ENCODE measurements at places on chromosomes 7 and 10.

GRCh38 chr7:21938463-21938862 is 7.2 kb downstream of the CDCA7L start:
- no peak for DNase-seq

DNA sequence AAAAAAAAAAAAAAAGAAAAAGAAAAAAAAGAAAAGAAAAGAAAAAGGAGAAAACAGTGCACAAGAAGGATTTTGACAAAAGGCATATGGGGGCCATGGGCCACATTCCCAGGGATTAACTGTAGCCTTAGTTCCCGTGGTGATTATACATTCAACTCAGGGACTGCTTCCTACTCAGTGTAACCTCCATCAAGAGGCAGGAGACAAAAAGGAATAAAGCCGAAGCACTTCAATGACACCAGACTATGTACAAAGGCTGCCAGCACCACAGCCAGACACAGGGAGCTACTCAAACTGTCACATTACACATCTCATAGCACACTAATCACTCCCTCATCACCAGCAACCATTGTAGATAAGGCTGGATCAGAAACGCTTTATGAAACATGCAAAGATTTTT is 5.1 kb upstream of the PMPCB start:
- no peak for DNase-seq

GRCh38 chr10:91517394-91517793 is 107.2 kb downstream of the HECTD2 start:
- no peak for DNase-seq

DNA sequence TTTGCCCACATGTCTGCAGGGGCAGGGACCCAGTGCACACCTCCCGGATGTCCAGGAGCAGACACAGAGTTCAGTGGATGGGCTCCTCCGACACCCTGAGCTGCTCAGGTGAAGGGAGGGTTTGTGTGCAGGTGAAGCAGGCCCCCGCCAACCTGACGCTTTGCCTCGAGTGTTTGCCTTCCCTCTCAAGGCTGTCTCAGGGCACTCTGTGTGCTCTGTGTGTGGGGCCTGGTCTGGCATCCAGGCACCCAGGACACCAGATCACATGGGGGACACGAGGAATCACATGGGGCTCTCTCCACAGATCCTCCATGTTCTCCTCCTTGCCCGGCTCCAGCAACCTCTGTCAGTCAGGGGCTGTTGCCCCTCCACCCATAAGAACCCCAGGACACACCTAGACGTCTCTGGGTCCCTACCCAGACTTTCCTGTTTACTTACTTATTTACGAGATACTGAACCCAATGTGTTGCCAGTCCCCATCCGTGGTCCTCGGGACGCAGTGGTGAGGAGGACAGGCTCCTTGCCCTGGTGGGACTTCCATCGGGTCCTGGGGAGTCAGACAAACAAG is 99.5 kb downstream of the HTR5A start:
- no peak for DNase-seq

- no peak for DNase-seq
These were observed 1.7 kb downstream of the ELFN1 start for GRCh38 chr7:1671594-1672451.

GRCh38 chr10:31490858-31491504 is 172.0 kb downstream of the ZEB1 start:
- peak; percentile 4 for DNase-seq

DNA sequence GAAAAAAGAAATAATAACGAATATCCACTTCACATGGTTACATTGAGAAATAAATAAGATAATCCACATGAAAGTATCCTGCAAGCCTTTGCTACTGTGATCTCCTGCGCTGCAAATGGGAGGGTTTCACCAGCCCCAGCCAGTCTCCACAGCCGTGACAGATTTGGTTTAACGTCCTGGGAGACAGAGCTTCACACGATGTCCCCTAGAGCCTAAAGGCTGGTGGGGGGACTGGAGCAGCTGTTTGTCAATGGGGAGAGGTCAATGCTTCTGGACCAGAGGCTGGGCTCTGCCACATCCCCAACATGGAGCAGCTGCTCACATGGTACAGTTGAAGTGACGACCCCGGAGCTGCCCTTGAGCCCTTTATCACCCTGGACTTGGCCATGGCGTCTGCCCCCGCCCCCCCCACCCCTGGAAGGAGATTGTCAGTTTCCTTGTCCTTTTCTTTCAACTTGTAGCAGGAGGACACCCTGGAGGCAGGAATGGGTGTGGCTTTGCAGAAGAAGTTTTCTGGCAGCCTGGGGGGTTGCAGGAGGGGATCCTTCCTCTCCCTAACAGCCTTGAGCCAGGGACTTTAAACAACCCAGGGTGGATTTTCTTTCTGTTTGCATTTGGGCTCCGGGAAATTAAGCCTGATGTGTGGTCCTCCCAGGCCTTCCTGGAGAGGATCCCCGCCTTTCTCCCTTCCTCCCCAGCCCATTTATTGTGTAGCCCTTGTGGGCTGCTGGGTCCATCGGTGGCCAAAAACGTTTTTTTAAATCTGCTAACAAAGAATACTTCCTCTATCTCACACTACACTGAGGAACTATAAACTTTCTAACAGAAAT is 37.0 kb upstream of the MXI1 start:
- DNase-seq: no peak

- DNase-seq: no peak
These were observed 105.6 kb downstream of the BUB3 start for GRCh38 chr10:123259791-123260190.

DNA sequence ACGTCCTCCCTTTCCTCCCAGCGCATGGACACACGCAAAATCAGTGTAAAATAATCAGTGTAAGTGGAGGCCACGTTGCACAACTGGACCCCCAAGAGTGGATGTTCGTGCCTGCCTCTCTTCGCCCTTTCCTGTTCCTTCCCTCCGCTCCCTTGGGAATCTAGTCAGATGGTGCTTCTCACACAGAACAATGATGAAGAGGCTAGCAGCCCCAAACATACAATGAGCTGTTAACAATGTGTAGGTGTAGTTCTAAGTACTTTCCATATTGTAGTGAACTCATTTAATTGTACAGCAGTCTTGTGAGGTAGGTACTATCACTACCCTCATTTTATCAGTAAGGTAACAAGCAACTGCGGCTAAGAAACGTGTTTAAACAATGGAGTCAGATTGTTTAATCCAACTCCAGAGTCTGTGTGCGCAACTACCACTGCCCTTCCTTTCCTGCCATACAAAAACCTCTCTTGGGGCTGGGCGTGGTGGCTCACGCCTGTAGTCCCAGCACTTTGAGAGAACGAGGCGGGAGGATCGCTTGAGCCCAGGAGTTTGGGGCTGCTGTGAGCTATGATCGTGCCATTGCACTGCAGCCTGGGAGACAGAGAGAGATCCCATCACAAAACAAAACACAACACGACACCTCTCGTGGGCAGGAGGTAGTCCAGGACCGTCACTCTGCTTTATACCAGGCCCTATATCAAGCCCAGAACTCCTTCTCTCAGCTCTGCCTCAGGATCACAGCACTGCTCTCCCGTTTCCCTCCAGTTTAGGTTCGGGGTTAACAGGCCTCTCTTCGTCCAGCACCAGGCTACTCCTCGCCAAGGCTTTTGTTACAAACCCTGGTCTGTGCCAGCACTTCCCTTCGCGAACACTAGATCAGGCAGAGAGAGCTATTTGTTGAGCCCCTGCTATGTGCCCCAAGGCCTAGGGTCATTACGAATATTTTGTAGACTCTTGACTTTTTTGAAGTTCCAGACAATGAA is 1.1 kb downstream of the FKBP9 start:
- DNase-seq: no peak

DNA sequence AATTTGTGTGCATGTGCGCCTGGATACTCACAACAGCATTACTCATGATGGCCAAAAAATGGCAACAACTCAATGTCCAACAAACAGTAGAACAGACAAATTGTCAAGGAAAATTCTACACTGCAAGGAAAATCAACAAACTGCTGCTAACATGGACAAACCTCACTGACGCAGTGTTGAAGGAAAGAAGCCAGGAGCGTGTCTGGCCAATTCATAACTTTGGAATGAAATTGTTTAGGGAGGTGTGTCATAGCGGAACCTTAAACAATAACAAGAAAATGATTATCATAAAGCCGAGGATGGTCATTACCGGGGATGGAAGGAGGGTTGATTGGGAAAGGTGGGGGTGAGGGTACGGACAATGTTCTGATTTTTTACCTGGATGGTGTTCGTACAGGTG is 29.1 kb downstream of the ALOX5 start:
- no peak for DNase-seq

GRCh38 chr10:6692856-6693255 is 112.8 kb upstream of the PRKCQ start:
- DNase-seq: no peak

DNA sequence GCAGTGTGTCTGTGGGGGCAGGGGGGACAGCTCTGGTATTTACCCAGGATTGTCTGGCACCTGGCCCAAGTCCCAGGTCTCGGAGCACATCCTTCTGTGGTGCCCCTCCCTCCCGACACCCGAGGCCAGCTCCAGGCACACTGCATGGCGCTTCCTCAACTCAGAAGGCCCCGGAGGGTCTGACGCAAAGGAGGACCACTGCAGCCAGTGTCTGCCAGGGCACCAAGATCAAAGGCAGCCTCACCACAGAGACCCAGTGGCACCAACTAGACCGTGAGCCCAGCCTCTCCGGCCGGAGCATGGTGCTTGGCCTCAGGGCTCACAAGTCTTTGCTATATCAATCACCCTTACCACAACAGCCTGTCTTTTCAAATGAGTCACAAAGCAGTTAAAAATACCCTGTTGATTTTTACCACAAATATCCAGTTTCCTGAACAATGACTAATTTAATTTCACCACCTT is 99.3 kb upstream of the DDC start:
- no peak for DNase-seq

DNA sequence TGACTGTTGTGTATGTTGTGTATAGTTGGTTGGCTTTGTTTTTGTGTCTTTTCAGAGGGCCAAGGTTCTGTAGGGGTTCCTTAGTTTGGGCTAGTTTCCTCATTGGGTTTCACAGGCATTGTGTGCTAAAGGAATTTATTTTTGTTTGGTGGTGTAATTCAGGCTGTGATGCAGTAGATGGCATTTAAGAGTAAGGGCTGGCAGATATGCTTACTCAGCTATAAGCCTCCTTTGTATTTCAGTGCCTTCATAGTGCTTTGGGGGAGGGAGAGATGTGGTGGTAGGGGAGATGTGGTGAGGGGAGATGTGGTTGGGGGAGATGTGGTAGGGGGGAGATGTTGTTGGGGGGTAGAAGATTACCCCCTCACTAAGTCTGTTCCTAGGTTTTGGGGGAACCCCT is 91.7 kb downstream of the SLC25A40 start:
- no peak for DNase-seq

GRCh38 chr7:94149789-94150545 is 145.8 kb upstream of the BET1 start:
- DNase-seq: no peak

All from erythroblast (primary cell).